NCI-H1436 treated with DMSO at 0.1 percent for 48 hours (cell line): ENCODE measurements at places on chromosomes 1 and 21.

DNA sequence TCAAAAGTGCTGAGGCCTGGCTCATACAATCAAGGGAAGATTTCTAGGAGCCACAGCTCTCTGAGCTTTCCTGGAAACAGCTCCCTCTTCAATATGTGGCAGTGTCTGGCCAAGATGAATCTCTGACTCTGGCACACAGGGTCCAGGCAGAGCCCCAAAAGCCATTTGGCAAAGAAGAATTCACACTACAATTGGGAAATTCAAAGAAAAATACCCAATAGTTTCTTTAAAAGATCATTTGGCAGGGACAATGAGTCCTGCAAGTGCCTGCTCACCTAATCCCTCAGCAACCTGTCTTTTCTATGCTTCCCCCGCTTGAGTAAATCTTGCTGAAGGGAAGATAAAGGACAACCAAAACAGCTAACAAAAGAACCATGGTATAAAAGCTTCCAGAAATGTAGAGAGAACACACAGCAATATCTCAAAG lies 124.6 kb downstream of the TGFBR3 start:
- DNase-seq = no peak

GRCh38 chr1:37243368-37244082 lies 209.2 kb upstream of the GRIK3 start:
- no peak for DNase-seq

DNA sequence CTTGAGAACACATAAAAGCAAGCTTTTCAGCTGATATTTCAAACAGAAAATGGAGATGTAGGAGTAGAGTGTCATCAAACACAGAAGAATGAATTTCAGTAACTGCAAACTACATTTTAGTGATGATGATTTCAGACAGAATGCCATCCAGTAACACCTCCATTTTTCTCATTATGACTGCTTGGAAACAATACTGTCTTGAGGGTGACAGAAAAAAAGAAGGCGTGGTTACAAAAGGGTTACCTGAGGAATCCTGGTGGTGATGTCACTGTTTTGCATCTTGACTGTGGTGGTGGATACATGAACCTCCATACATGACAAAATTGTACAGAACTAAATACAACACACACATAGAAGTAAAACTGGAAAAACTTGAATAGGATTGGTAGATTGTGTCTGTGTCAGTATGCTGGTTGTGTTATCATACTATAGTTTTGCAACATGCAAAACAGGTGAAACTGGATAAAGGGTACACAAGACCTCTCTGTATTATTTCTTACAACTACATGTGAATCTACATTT lies 375.9 kb downstream of the PTBP2 start:
- DNase-seq = no peak

GRCh38 chr1:22252251-22252650 lies 109.4 kb upstream of the WNT4 start:
- no peak for DNase-seq

DNA sequence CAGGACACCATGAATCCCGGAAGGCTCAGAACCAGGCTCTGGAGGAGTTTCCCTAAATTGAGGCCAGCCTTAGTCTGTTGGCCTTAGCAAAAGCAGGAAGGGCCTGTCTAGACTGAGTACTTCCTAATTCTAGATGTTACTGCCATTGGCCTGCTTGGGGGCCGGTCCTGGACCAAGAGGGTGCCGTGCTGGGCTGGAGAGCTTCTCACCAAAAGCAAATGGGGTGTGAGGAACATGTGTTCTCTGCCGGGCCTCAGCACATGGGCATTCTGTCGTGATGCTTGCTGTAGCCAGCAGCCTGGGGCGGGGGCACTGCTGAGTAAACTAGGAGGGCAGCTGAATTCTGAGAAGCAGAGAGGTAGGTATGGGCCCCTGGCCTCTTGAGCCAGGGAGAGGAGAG lies 35.7 kb upstream of the MAN1C1 start:
- DNase-seq = no peak

- DNase-seq = no peak
These were observed 42.5 kb upstream of the TMEM125 start for GRCh38 chr1:43227143-43227764.
